NCI-H146 (cell line): ENCODE measurements at places on chromosomes 5 and 9.

GRCh38 chr9:16074963-16075362, 522.1 kb downstream of the CCDC171 start:
- DNase-seq, result no peak

GRCh38 chr5:160306696-160307095, 5.7 kb downstream of the CCNJL start:
- DNase-seq, result no peak

GRCh38 chr5:66241136-66241825, 97.2 kb downstream of the SREK1 start:
- DNase-seq, result no peak

DNA sequence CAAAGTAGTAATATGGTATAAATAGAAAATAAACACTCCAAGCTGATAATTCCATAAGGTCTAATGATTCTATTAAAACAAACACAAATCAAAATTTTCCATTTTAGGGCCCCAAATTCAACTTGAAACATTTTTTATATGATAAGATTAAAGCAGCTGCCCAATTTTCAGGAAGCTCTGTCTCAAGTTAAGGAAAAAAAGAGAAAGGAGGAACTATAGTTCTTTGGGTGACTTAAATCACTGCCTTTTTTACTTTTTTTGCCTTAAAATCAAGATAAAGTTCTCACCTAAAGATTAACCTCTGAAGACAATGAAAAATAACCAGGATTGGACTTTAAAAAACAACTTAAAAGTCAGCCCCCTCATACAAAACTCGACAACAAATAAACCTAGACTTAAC, 76.0 kb upstream of the IFNE start:
- DNase-seq, result no peak

GRCh38 chr9:134373269-134373668, 47.0 kb downstream of the RXRA start:
- no peak for DNase-seq

DNA sequence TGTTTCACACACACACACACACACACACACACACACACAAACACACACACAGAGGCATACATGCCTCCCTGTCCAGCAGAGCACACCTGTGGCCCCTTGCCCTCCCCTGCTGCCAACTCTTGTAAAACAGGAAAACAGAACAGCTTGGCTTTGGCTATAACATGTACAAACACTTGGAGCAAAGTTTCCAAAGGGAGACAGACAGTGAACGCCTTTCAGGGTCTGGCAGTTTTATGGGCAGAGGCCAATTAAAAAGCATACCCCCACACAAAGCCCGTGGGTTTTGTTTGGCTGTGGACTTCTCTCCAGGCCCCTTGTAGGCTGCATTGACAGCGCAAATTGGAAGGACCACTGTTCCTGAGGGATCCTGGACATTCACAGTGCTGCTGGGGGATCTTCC, 265.6 kb downstream of the PAPPA start:
- no peak for DNase-seq

GRCh38 chr5:152221721-152222629, 183.1 kb downstream of the NMUR2 start:
- no peak for DNase-seq
